Posterior vena cava (tissue), 2 donors: ENCODE measurements at places on chromosomes 12 and 14. TPM values are rescaled to one million over a fixed set of nuclear protein-coding genes. Genes with fewer than 3 reads are reported as not detected.

GRCh38 chr12:54932691-54933090 is 51.9 kb downstream of the TESPA1 start:
- DNase-seq = no peak

The PRKD1 gene
- total RNA-seq = 44.2 TPM

The KRT72 gene
- total RNA-seq = not detected

- no peak for DNase-seq
Measured at GRCh38 chr12:34363050-34363673, 340.9 kb downstream of the ALG10 start.

DNA sequence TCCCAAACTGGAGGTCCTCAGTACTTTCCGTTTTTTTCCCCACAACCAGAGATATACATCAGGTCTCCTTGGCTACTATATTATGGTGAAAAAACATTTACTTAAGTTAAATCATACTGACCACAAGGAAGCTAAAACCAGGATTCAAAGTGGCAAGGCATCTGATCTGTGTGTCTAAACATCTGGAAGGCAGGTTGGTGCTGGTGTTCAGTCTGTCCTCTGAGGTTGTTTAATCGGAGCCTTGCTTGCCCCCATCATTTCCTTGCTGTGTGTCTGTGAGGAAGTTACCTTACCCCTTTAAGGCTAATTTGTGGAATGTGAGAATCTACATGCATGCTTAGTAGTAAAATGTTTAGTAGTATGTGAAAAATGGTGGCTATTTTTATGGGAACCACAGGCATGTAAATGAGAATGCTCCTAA is 75.6 kb downstream of the GALNT4 start:
- DNase-seq = no peak

- DNase-seq = no peak
Measured at GRCh38 chr12:93758801-93759373, 81.7 kb downstream of the CRADD start.

GRCh38 chr12:31631023-31631724 is 28.3 kb upstream of the ETFBKMT start:
- DNase-seq = no peak

- no peak for DNase-seq
Measured at GRCh38 chr14:52063052-52063462, 5.8 kb downstream of the NID2 start.

DNA sequence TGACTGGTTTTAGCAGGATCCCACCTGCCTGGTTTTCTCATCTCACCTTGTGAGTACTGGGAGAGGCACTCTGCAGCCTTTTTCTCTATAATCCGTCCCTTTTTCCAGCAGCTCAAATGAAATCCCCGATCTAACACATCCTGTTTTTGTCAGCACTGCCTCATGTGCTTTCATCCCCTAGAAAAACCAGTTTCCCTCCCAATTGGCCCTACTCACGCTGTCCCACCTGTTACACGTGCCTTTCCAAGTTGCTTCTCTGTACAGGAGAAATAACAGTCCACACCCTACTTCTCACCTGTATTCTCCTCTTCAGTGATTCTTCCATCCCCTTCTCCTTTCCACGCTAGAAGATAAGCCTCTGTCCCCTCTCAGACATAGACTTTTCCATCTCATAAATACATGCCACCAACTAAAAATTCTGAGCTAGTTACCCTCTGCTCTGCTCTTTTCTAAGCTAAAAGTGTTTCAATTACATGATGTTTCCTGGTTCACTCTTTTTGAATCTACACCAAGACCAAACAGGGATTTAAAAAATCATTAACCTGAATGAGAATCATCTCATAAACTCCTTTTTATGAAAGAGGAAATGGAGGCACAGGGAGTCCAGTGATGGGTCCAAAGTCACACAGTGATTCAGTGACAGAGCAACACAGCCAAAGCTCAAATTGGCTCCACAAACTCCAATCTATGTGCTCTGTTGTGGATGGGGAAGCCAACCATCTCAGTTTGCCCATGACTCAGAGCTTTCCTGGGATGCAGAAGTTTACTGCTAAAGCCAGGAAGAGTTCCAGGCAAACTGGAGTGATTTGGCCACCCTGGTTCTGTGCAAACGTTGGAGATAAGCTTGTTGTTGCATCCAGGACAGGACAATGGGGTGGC is 240.0 kb upstream of the TMEM132C start:
- no peak for DNase-seq

DNA sequence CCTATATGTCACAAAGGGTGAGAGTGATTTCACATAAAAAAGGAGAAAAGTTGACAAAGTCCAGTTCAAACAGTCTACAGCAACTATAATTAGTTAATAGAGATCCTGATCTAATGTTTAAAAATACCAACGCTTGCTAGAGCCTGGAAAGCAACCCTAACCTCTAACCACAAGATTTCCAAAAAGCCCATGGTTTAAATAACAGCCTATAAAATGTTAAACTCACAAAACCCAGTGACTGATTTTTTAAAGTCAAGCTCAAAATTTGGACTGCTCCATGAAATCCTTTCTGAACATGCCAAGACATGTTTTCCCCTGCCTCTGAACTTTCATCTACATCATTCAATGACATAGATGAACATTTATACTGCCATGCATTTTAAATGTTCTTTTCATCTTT is 81.6 kb downstream of the PLEKHG7 start:
- no peak for DNase-seq

DNA sequence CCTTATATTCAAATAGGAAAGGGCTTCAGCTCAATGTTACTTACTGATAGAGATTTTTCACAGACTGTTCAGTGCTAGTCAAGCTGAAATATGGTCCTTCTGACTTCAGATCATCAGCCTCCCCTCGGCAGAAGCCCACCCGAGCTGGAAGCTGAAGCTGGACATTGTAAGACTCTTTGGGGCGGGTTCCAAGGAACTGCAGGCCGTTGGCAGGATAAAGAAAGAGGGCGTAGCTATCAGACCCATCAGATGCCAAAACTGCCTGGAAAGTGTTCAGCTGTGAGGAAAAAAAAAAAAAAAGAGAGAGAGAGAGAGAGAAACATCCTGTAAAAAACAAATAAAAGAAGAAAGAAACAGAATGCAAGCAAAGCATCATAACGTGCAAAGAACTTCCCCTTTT is 8.8 kb downstream of the NID2 start:
- no peak for DNase-seq

DNA sequence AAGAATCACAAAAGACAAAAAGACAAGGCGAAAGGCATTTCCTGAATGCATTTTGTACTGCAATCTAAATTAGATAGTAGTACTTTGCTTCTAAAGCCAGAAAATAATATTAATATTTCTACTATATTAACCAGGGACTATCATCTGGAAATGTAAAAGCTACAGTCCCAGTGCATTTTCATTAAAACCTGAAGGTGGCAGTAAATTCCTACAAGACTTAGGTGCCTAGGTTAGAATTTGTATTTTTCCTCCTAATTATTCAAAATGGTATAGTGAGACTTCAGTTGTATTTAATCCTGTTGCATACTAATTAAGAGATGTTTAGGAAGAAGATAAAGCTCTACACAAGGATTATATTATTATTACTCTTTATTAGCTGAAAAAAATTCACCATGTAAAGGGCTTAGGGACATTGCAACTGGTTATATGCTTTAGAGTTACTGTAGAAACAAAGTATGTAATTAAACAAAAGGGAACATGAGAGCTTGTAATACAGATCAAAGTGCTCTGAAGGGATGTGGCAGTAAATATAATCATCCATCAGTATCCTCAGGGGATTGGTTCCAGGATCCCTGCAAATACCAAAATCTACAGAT is 53.6 kb downstream of the BRMS1L start:
- DNase-seq = no peak

The SERPINA1 gene
- 34.5 TPM for total RNA-seq

GRCh38 chr14:52115286-52115685 is 46.4 kb upstream of the NID2 start:
- DNase-seq = no peak
